Hematopoietic multipotent progenitor cell treated with erythropoietin and hydrocortisone succinate and interleukin-3 and kit ligand, for 6 days (in vitro differentiated cells): ENCODE measurements at places on chromosomes 1 and 21.

DNA sequence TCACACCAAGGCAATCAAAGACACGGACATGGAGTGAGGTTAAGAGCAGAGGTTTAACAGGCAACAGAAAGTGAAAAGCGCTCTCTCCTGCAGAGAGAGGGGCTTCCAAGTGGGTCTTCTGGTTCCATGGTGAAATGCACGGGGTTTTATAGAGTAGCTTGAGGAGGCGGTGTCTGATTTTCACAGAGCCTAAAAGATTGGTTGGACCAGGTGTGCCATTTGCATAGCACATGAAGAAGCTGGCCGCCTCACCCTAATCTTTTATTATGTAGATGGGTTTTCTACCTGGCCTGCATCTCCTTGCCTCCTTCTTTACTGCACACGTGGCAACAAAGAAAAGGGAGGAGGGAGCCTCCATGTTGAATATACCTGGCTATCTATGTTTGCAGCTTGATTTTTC lies 197.3 kb downstream of the RYR2 start:
- DNase-seq = no peak

- DNase-seq = no peak
These were observed 20.7 kb downstream of the DIPK1A start for GRCh38 chr1:92940541-92940940.

- no peak for DNase-seq
These were observed 30.2 kb downstream of the DUSP10 start for GRCh38 chr1:221711656-221712055.

DNA sequence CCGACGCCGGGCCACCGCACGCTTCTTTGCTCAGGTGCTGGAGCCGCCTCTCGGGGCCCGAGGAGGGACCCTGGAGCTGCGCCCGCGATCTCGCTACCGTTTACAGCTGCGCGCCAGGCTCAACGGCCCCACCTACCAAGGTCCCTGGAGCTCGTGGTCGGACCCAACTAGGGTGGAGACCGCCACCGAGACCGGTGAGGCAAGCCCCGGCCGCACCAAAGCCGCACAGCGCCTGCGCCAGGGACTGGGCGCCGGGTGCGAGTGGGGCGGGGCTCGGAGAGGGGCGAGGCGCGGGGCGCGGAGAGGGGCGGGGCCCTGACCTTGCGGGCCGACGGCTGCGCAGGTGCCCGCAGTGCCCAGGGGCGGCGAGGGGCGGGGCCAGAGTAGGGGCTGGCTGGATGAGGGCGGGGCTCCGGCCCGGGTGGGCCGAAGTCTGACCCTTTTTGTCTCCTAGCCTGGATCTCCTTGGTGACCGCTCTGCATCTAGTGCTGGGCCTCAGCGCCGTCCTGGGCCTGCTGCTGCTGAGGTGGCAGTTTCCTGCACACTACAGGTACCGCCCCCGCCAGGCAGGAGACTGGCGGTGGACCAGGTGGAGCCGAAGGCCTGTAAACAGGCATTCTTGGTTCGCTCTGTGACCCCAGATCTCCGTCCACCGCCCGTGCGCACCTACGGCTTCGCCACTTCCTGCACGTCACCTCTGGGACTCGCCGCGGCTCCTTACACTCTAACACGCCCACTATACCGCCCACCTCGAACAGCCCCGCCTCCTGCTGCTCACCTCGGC lies 9.8 kb upstream of the CDC20 start:
- DNase-seq = no peak

DNA sequence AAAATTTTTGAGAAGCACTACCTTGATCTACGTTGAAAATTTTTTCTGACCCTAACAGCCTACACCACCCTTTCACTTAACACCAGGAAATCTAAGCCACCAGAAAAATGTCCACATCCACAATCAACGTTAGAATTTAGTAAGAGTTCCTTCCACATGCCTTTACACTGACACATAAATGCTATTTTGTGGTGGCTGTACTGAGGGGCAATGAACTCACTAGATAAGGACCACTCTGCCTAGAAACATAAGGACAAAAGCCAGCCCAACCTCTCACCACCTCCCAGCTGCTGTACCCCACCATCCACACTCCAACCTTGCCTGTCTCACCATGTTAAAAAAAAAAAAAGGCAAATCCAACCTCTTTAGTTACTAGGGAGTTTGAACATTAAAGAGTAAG lies 29.8 kb downstream of the PARP1 start:
- no peak for DNase-seq

GRCh38 chr1:98702976-98703375 lies 41.5 kb downstream of the SNX7 start:
- DNase-seq = no peak

DNA sequence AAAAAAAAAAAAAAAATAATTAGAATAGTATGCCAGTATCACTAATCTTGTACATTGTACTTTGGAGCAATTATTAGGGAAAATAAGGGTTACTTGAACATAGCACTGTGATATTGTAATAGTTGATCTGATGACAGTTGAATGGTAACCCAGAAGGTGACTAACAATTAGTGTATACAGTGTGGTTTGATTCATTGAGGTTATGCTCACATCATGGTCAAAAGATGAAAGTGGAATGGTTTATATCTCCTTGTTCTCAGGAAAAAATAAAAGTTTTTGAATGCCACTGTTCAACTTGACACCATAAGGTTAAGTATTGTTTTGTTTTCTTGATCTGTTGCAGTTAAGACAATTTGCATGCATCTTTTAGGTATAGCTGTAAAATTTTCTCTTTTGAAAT lies 87.0 kb downstream of the GPR52 start:
- DNase-seq = no peak

- DNase-seq = no peak
These were observed 368.3 kb downstream of the PCP4 start for GRCh38 chr21:40235528-40235927.

DNA sequence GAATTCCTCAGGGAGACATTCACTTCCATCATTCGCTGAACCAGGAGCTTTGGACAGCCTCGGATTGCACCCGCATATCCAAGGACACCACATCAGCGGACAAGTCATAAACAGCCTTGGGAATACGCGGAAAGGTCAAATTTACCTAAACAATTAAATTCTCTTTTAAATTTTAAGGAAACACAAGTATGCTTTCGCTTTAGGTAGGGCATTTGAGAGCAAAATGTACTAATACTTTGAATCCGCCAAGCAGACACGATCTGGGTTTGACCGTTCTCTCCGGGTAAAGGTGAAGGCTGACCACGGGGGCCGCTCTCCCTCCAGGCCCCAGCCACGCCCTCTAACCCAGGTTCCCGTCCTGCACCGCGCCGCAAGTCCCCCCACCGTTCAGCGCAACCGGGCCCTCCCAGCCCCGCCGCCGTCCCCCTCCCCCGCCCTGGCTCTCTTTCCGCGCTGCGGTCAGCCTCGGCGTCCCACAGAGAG lies 479 bp upstream of the ACADM start:
- peak; percentile 90 for DNase-seq

- DNase-seq = no peak
These were observed 402.3 kb upstream of the USP24 start for GRCh38 chr1:55617288-55617982.

DNA sequence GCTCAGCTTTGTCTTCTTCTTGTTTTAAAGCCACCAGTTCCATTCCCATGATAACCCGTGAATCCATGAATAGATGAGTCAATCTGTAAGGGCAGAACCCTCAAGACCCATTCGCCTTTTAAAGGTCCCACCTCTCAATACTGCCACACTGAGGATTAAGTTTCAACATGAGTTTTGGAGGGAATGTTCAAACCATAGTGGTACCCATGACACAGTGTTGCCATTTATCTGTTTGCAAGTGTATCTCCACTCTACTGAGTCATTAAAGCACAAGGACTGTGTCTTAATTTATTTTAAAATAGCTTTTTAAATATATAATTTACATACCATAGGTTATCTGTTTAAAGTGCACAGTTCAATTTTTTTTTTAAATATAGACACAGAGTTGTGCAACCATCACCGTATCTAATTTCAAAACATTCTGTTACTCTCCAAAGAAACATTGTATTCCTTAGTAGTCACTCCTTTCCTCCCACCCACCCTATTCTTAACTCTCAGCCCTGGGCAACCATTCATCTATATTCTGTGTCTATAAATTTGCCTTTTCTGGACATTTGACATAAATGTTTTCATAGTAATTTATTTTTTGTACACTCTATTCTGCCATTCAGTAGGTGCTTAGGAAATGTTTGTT lies 4.8 kb upstream of the IL24 start:
- DNase-seq = no peak
